Stimulated activated CD8-positive, alpha-beta memory T cell treated with anti-CD3 and anti-CD28 coated beads, Interleukin-15, amount 100 ng/mL, for 1 hour (primary cell): ENCODE measurements at places on chromosomes 3 and 15.

DNA sequence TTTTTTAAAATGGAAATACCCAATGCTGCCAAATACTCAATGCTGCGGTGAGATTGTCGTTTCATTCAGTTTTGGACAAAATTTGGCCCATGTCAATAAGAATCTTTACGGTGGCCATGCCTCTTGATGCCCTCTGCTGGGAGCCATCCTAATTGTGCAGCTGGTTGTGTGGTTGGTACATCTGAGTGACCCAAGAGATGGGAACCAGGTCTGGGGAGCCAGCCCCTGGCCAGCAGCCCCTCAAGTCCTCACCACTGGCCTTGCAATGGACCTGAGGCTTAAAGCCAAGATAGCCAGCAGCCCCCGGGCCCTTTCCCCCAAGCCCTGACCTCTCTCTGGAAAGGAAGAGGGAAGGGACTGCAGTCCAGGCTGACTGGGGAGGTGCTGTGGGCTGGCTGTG is 36.4 kb upstream of the ESYT3 start:
- DNase-seq = no peak

- no peak for DNase-seq
These were observed 698 bp downstream of the MELTF start for GRCh38 chr3:197028728-197029510.

- no peak for DNase-seq
These were observed 92.3 kb upstream of the ROPN1 start for GRCh38 chr3:124084022-124084881.

- DNase-seq = no peak
These were observed 176.4 kb downstream of the APBA2 start for GRCh38 chr15:29062179-29062591.

- no peak for DNase-seq
These were observed 24.1 kb upstream of the MRPL3 start for GRCh38 chr3:131526801-131527347.

GRCh38 chr3:133763797-133764683 is 17.8 kb downstream of the TF start:
- no peak for DNase-seq

DNA sequence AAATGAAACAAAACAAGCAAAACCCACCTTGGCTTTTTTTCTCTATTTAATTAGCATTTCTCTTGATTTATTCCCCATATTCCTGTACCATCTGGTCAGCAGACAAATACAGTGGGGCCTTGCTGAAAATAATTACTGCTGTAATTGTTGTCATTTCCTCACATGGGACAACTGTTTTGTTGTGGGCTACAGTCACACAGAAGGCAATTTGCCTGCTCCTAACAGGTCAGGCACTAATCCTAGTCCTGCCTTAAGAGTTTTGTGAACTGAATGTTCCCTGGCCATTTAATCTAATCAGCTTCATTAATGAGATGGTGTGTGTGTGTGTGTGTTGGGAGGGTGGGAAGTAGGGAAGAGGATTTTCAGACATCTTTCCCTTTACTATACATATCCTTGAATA is 11.6 kb downstream of the TRPC1 start:
- DNase-seq = no peak

GRCh38 chr15:57358571-57358970 is 17.7 kb upstream of the CGNL1 start:
- no peak for DNase-seq

GRCh38 chr15:28944696-28945300 is 59.0 kb downstream of the APBA2 start:
- DNase-seq = no peak

DNA sequence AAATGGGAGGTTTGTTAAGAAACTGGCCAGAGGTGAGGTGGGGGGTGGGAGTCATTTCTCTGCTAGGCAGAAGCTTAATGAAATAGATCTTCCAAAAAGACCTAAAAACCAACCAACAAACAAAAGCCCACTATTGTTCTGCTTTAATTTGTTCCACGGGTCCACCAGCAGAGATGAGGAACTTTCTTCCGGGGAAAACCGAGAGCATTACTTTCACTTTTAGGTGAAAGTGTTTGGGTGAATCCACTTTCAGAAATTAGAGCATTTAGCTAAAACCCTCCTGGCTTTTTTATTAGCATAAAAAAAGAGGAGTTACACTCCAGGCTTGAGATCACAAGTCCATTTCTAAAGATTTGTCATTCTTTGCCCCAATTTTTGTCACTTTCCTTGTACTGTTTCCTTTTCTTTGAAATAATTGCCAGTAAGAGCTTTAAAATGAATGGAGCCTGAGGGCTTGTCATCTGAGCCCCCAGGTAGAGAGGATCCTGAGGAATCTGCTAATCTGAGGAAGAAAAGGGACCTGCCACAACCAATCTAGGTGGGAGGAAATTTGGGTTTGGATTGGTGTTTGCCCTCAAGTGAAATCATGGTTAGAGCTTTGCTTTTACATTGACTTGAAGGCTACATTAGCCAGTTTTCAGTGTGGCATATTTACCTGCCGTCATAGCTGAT is 667.6 kb downstream of the NAALADL2 start:
- no peak for DNase-seq

DNA sequence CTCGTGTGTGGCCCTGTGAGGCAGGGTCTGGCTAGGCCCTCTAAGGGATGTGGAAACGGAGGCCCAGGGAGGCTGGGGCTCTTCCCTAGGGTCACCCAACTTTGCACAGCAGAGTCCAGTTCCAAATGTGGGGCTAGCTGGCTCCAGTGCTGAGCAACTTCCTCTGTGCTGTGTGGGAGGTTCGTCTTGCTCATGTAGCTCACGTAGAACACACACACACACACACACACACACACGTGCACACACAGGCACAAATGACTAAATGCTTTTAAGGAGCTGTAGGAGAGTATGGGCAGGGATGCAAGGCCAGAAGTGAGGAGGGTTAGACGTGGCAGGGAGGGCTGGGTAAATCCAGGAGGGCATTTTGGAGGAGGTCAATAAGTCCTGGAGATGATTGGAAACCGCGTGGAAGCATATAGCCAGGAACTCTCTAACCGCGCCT is 213.8 kb downstream of the RPLP1 start:
- DNase-seq = no peak

DNA sequence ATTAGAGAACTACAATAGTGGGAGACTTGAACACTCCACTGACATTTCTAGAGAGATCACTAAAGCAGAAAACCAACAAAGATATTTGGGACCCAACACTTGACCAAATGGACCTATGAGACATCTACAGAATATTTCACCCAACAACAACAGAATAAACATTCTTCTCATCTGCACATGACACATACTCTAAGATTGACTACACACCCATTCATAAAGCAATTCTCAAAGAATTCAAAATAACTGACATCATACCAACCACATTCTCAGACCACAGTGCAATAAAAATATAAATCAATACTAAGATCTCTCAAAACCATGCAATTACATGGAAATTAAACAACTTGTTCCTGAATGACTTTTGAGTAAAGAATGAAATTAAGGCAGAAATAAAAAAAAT is 473.7 kb downstream of the LPP start:
- DNase-seq = no peak

DNA sequence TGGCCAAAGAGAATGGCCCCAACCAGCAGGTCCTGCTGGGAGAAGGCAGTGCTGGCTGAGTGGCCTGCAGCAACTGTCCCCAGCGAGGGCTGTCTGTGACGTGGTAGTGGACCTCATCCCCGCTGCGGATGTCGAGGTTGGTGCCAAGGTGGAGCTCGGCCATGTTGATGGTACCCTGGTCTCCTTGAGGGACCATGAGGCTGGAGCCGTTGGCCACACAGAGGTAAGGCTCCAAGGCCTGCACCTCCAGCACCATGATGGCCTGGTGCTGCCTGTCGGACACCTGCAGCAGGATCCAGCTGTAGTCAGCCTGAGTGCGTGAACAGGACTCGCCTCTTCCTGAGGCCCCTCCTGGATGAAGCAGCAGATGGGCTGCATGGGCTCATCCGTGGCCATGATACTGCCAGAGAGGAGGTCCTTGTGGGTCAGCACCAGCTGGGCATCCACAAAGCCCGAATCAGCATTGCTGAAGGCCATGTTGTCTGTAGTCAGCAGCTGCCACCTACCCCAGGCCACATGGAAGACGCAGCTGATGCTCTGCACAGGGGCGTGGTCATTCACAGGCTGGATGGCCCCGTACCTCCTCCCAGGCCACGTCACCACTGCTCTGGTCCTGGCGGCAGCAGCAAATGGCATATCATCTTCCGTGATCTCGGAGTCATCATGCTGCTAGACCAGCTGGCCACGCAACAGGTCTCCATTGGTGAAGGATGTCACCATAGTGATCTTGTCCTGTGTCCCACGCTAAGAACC is 167.5 kb downstream of the GOLGA6L4 start:
- no peak for DNase-seq

DNA sequence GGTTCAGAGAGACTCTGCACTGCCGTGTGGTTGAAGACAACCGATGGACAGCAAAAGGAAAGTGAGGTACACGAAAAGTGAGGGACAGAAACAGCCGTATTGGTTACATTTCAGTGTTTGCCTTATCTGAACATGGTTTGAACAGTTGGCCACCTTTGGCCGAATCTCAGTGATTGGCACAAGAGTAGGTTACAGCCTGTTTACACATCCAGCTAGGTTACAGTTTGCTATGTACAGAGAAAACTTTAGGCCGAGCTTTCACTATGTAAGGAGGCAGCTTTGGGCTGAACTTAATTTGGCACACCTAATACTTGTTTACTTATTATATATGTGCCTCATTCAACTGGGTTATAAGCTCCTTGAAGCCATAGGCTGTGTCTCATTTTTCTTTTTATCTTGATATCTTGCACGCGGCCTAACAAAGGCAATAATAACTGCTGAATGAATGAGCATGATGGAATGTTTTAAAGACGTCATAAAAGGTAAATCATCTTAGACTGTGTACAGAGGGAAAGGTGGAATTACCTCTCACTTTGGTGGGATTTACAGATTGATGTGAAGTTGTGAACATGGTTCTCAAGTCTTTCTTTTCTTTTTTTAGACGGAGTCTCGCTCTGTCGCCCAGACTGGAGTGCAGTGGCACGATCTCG is 17.2 kb upstream of the GREM1 start:
- no peak for DNase-seq

GRCh38 chr3:178562947-178563232 is 26.7 kb downstream of the KCNMB2 start:
- no peak for DNase-seq

DNA sequence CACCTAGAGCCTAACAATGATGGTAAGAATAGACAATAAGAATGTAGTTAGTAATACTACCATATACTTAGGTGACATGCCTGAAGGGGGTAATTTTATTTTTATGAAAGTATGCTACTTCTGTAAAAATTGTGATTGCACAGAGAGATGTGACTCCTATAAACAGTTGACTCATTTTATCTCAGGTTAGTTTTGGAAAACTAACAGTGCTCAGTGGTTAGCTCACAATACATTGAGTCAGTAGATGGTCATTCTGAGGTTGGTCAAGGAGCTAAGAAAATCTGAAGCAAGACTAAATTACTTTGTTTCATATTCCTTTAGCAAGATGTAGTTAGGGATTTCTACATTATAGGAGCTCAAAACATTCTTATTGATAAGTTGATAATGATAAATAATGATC is 271.0 kb downstream of the EDEM1 start:
- no peak for DNase-seq

DNA sequence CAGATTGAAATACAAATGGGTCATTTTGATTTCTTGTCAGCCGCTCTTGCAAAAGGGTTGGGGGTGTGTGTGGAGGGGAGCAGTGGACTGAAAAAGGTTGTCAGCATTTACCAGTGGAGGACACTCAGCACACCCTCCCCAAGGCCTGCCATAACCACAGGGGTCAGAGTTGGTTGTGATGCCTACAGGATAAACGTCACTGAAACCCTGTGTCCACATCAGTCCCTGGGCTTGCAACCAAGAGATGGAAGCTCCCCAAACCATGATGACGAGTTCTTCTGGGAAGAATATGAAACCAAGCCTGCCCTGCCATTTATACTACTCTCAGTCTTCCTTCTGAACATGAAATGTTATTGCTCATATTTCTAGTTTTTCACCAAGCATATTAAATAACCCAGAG is 54.0 kb upstream of the UMPS start:
- no peak for DNase-seq

DNA sequence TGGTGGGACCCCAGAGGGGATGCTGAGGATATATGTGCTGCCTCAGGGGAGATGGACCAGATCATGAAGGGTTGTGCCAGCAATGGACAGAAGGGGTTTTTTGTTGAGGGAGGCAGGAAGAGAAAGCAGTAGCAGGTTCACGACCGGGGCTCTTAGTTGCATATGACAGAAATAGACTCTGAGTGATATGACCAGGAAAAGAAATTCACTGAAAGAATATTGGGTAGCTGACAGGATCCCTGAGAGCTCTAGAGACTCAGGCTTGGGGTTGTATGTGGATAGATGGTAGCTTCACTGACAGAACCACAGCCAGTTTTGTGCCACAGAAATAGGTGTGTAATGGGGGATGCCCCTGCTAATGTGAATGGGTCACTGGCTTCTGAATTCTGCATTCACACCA is 241.6 kb downstream of the ZNF621 start:
- no peak for DNase-seq

DNA sequence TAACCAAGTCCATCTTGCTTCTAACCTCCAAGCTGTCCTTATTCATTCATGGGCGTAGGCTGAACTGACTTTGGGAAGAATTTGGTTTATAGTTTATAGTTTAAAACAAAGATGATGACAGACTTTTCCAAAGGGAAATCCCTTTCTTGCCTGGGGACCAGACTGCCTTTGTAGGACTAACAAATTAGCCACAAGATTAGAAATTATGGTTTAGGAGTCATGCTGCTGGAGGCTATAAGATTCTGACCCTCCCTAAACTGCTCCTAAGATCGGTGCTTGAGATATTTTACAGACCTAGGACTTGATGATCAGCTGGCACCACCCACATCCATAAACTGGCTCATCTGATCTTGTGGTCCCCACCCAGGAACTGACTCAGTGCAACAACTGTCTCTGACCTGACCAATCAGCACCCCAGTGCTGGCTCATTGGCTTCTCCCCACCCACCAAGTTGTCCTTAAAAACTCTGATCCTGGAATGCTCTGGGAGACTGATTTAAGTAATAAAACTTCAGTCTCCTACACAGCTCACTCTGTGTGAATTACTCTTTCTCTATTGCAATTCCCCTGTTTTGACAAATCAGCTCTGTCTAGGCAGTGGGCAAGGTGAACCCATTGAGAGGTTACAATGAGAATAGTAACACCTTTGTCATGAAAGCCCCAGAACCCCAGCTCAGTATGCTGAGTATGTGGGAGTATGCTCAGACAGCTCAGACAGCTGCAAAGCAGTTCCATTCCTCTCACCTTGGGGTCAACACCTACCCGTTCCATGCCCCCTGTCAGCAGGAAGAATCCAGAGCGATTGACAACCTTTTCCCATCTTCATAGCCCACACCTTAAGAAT is 51.6 kb upstream of the C15orf39 start:
- no peak for DNase-seq

- DNase-seq = no peak
These were observed 932.8 kb downstream of the IGSF11 start for GRCh38 chr3:118101891-118102290.

- no peak for DNase-seq
These were observed 22.5 kb downstream of the KIF7 start for GRCh38 chr15:89632563-89633430.

DNA sequence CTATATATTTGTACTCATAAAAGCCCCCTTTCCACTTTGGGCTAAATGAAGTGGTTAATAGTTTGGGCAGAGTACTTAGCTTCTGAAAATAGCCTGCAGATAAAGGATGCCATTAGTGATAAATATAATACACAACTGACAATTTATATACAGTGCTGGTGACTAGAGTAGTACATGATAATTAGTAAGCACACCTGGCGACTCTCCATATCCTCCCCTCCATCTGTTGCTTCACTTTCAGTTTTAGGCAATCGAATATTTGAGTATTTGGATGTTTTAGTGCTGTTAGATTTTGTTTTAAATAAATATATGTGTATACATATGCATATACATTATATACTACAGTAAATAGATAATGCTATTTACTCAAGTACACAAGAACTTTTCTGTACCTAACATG is 35.9 kb upstream of the CHMP2B start:
- no peak for DNase-seq
